CD4-positive, alpha-beta T cell treated with Interferon alpha-2 for 1 hour (primary cell): ENCODE measurements at places on chromosomes 12 and 14.

DNA sequence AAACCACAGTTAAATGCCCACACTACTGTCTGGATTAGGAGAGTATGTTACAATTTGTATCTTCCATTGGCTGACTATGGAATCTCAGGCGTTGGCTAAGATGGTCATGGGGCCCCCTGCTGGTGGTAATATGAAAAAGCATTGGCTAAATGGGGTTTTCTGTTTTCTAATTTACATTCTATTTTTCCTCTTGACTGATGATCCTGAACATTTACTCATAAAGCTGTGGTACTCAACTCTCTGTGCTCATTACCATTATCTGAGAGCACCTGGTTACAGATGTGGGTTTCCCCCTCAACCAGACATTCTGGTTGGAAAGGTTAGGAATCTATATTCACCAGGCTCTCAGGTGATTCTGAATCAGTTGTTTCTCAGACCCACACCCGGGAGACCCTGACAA, 64.8 kb downstream of the WSCD2 start:
- peak; percentile 18 for DNase-seq

GRCh38 chr12:11565752-11566151, 83.7 kb upstream of the ETV6 start:
- no peak for DNase-seq

DNA sequence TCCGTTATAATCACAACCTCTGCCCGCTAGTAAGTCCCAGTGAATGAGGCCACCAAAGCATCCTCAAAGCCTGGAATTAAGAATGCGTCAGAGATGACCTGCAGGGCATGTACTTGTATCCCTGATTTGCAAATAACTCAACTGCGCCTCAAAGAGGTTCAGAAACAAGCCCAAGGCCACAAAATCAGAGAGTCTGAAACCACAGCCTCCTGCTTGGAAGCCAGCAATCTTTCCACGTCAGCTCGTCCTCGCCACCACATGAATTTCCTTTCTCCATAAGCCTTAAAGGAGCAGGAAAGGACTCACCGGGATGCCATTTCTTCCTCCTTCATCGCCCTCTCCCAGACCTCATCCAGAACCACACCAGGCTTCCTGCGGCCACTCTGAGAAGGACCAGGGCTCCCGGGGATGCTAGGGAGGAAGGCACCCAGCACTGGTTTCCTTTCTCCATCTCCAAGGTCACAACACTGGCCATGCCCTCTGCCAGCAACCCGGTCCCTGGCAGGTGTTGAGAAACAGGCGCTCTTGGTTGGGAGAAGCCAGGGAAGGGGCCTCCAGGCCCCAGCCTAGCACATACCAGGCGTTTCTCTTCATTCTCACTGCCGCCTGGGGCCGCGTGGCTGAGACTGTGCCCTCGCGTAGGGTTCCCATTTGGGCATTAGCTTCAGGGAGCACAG, 191.2 kb upstream of the DIO3 start:
- no peak for DNase-seq

GRCh38 chr14:92539875-92540274, 26.3 kb downstream of the RIN3 start:
- peak; percentile 29 for DNase-seq

DNA sequence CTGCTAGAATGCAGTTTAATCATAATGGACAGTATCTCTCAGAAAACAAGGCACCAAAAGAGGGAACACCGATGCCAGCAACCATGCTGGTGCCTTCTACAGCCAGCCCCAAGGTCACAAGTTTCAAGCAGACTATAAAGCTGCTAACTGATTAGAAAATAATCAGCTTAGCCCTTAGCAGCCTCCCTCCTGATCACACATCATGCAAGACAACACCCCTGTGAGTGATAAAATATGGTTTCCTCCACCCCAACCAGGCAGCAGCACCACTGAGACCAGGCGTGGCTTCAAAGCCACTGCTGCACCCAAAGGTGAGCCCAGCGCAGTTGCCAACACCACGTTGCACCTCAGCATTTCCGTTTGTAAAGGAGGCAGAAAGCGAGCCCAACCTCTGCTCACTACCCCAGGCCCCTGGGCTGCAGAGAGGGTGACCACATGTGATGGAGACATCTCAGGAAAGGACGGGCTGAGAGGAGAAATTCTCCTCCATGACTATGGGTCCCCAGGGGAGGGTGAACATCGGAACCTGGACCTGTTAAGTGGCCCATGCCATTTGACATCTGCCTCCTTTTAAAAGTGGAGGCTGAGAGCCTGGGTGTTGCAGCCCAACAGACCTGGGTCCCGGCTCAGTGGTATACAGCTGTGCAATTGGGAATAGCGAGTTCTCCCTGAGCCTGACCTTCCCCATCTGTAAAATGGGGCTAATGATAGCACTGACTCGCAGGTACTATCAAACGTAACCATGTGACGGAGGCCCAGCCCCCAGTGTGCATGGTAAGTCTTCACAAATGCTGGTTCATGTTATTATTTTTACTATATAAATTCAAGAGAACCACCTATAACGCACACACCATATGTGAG, 11.5 kb downstream of the ZFP36L1 start:
- peak; percentile 83 for DNase-seq
